ENCODE measurements at places on chromosomes 5 and 9.

DNA sequence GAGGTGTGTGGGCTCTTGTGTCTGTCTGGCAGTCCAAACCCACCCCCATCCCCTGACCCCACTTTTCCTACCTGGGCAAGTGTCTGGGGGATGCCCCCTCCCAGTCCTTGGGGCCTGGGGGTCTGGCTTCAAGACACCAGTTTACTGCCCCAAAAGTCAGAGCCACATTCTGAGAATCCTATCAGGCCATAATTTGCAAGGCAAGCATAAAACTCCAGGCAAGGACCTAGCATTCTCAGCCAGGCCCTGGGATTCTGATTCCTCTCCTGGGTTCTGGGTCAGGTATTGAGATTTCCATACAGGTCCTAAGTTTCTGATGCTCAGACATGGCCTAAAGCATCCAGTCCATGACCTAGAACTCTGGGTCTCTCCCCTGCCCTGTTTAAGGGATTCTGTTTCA is 33.3 kb downstream of the CXXC5 start:
- DNase-seq = no peak
- no peak overlapping the region for H3K4me3 ChIP-seq
- peaks cover 50% of the 10 kb centered on the region for H3K36me3 ChIP-seq
- H3K27me3 ChIP-seq = no peaks in the 10 kb centered on the region
- H3K27ac ChIP-seq = no peak overlapping the region

DNA sequence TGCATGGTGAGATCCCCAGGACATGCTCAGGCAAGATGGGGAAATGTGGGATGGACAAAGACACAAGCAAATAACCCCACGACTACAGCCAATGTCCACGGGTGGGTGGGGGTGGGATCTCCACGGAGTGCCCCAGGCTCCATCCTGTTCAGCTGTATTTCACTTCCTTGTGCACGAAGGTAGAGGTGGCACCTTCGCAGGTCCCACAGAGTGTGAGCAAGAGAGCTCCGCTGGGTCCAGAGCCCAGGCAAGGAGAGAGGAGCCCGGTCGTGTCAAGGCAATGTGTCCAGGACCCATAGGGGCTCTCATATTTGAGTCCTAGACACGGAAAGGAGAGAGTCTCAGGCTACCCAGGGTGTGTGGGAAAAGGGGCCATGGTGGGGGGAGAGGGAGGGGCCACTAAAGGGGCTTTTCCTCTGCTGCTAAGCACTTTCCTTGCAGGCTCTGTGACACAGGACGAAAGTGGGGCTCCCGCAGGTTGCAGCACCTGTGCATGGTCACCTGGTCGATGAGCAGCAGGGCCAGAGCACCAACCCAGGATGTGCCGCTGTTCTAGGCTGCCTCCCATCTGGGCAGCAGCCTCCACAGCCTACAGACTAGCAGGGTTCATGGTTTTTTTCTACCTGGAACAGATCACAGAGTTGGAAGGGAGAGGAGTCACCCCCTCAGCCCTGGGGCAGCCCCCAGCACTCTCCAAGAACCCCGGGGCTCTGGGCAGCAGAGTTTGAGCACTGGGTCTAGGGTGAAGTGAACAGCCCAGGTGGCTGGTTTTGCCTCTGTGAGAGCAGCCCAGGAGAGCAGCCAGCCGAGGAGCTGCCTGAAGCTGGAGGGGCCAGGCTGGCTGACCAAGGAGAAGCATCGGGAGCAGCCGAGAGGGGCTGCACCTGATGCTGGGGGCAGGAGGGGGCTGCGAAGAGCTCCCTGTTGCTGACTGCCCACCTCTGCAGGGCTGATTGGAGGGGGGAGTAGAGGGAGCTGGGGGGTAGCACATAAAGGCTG is 100.7 kb upstream of the MVB12B start:
- no peaks in the 10 kb centered on the region for H3K36me3 ChIP-seq
- no peak for DNase-seq
- H3K4me3 ChIP-seq = no peak overlapping the region

GRCh38 chr5:133496631-133497030 is 115.7 kb downstream of the FSTL4 start:
- peaks cover 10% of the 10 kb centered on the region for H3K4me1 ChIP-seq
- no peaks in the 10 kb centered on the region for H3K36me3 ChIP-seq
- DNase-seq = no peak
- H3K27ac ChIP-seq = no peak overlapping the region
- H3K27me3 ChIP-seq = peaks cover 6% of the 10 kb centered on the region

DNA sequence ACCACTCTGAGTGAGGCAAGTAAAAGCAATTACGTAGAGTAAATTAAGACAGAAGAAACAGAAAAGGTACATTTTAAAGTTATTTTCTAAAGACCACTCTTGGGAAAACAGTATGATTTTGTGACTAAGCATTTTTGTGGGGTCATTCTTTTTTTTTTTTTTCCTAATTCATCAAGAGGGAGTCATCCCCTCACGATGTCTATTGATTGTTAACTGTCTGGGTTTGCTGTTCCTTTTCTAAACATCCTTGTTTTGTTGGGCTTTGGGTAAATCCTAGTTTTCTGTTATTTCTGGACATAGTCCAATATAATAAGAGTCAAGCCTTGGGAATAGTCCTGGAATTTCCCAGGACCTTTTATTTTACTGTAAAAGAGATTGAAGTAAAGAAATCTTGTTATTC is 63.8 kb downstream of the ANKRD55 start:
- peaks cover 18% of the 10 kb centered on the region for H3K4me1 ChIP-seq
- no peak overlapping the region for H3K4me3 ChIP-seq
- no peak for DNase-seq
- H3K36me3 ChIP-seq = no peaks in the 10 kb centered on the region

DNA sequence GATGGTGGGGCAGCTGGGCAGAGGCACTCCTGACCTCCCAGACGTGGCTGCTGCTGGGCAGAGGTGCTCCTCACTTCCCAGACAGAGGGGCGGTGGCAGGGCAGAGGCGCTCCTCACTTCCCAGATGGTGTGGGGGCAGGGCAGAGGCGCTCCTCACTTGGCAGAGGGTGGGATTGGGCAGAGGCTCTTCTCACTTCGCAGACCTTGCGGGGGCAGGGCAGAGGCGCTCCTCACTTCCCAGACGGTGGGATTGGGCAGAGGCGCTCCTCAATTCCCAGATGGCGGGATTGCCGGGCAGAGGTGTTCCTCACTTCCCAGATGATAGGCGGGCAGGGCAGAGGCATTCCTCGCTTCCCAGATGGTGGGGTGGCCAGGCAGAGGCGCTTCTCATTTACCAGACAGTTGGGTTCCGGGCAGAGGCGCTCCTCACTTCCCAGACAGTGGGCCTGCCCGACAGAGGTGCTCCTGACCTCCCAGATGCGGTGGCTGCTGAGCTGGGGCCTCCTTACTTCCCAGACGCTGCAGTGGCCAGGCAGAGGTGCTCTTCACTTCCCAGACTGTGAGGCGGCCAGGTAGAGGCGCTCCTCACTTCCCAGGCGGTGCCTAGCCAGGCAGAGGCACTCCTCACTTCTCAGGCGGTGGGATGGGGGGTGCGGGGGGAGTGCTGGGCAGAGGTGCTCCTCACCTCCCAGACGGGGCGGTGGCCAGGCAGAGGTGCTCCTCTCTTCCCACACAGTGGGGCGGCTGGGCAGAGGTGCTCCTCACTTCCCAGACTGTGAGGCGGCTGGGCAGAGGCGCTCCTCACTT is 25.3 kb upstream of the SPATA31E1 start:
- no peak for DNase-seq
- no peaks in the 10 kb centered on the region for H3K36me3 ChIP-seq
- no peak overlapping the region for H3K4me3 ChIP-seq
- peaks cover 4% of the 10 kb centered on the region for H3K27me3 ChIP-seq
- H3K4me1 ChIP-seq = peaks cover 6% of the 10 kb centered on the region

- peaks cover 60% of the 10 kb centered on the region for H3K27me3 ChIP-seq
- H3K4me3 ChIP-seq = no peak overlapping the region
- H3K27ac ChIP-seq = no peak overlapping the region
- no peak for DNase-seq
Measured at GRCh38 chr9:110050925-110051355, 157.0 kb downstream of the C9orf152 start.

DNA sequence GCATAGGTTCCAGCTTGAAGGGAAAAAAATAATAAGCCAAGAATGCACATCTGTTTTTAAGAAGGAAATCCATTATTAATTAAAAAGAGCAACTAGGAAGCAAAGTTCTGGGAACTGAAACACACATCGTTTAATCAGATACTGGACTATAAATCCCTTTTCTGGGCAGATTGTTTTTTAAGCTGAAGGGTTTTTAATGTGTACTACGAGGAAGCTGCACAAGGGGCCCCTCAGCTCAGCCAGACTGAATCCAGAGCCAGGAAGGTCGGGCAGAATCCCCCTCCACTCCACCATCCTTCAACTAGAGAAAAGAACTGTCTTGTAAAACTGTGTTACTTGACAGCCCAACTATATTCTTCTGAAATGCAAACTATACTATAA is 49.2 kb downstream of the ROR2 start:
- no peaks in the 10 kb centered on the region for H3K27me3 ChIP-seq
- no peaks in the 10 kb centered on the region for H3K36me3 ChIP-seq
- no peak overlapping the region for H3K27ac ChIP-seq
- H3K4me1 ChIP-seq = no peaks in the 10 kb centered on the region
- no peak overlapping the region for H3K4me3 ChIP-seq

GRCh38 chr5:170393235-170393634 is 4.1 kb upstream of the KCNMB1 start:
- no peak overlapping the region for H3K4me3 ChIP-seq
- no peak overlapping the region for H3K27ac ChIP-seq
- no peak for DNase-seq
- peaks cover 54% of the 10 kb centered on the region for H3K4me1 ChIP-seq

DNA sequence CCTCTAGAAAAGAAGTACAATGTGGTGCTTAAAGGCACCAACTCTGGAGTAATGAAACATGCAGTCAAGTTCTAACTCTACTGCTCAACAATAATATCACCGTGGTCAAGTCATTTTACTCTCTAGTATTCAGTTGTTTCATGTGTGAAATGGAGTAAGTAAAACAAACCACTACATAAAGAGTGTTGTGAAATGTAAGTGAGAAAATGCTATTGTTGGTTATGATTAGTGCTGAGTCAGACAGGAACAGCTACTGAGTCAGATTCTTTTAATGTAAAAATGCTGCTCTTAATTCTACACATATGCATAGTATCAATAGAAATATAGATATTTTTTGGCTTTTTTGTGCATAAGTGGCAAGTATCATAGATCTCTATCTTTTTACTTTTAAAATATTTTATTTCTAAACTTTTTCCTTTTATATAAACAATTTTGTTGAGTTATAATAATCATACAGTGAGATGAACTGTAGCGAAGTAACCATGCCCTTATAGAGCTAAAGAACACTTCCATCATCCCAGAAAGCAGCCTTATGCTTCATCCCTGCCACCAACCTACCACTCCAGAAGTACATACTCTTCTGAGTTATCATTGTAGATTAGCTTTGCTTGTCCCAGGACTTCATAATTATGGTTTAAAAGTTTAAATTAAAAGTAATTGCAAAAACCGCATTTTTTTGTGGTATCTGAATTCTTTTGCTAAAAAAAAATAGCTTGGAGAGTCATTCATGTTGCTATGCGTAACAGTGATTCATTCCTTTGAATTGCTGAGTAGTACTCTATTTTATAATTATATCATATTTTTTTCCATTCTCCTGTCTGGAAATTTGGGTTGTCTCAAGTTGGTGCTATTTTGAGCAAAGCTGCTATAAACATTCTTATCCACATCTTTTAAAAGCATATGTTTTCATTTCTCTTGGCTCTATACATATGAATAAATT is 548.2 kb upstream of the CLINT1 start:
- DNase-seq = no peak
- no peaks in the 10 kb centered on the region for H3K4me1 ChIP-seq

DNA sequence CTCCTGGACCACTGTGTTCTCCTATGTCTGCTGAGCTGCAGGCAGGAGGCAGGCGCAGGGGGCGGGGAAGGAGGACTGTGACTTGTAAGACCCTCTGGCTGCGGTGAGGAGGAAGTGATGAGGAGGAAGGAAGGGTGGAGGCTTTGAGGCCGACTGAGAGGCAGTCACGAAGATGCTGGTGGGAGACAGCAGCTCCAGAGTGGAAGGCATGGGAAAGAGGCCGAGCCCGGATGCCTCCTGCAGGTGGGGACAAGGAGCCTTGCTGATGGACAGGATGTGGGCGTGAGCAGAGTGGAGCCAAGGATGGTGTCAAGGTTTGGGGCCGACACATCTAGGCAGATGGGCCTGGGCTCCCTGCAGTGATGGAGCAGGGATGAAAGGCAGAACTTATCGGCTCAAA is 74.3 kb upstream of the ICE1 start:
- peaks cover 7% of the 10 kb centered on the region for H3K27me3 ChIP-seq
- no peak for DNase-seq
- H3K4me1 ChIP-seq = peaks cover 41% of the 10 kb centered on the region
- no peaks in the 10 kb centered on the region for H3K36me3 ChIP-seq
- no peak overlapping the region for H3K27ac ChIP-seq

DNA sequence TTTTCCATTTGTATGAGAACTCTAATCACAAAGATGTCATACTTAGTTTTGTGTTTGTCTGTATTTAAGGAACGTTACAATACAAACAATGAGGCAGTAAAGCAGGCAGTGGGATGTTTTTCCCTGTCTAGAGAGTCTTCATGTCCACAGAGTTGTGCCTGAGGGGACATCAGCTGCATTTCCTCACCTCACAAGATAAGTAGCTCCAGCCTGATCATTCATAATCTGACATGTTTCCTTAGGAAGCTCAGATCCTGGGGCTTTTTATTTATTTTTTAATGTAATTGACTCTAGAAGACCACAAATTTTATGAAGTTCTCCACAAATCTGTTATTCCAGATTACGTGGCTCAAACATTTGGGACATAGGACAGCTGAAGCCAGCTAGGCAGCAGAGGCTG is 78.5 kb downstream of the SPTLC1 start:
- no peaks in the 10 kb centered on the region for H3K27me3 ChIP-seq
- no peaks in the 10 kb centered on the region for H3K4me1 ChIP-seq
- no peak overlapping the region for H3K4me3 ChIP-seq
- peaks cover 73% of the 10 kb centered on the region for H3K36me3 ChIP-seq
- no peak for DNase-seq

Measured in nephron progenitor cell (in vitro differentiated cells).